ENCODE measurements at places on chromosomes 5 and 9. TPM values are rescaled to one million over a fixed set of nuclear protein-coding genes. Genes with fewer than 3 reads are reported as not detected.
A peak's percentile ranks its signal among the peaks of the same experiment; 100 is the strongest.

Gene TXNDC15
- total RNA-seq: 91.2 TPM

DNA sequence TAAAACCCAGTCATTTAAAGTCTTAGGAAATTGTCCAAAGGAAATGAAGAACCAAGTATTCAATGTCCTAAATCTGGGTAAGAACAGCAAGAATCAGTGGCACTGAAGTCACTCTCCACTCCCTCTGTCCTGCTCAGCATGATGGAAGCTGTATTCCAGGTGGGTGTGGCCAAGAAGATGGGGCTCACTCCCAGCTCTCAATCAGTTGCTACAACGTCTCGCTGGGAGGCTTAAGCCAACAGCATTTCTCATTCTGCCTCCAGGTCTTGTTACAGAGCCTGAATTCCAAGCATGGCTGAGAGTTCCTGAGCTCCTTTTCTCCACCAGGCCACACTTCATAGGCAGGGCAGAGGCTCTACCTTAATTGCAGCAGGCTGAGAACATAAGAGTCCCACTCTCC is 41.2 kb upstream of the TRIO start:
- DNase-seq: no peak

DNA sequence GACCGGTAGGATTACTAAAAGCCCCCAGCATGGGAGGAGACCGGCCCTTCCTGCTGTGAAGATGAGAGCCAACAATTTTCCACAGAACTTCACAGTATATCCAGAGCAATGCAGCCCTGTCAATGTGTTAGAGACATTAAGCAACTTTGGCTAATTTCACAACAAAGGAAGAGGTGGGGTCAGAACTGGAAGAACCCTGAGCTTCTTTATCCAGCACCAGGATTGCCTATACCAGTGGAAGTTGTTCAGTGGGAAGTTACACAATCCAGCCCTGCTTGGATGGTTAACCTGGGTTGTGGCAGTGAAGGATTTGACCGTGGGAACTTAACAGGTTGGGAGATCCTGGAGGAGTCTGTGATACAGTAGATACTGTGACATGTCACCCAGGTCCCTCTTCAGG is 197.0 kb downstream of the FBN2 start:
- DNase-seq: no peak

Gene ZFP2
- total RNA-seq: 2.2 TPM

GRCh38 chr5:172823840-172824362 is 10.2 kb upstream of the ERGIC1 start:
- DNase-seq: no peak

DNA sequence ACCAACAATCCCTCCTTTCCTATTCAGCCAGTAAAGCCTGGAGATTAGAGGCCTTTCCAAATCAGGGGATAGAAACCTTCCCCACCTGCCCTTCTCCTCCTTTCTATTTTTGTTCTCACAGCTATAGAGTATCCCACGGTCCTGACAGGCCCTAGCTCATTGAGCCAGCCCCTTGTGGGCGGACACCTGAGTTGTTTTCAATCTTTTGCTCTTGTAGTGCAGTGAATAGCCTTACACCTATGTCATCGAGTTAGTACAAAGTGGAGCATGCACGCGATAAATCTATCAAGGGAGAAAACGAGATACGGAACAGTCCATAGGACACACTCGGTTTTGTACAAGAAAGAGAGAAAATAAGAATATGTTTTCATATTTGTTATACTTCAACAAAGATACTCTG is 77.2 kb downstream of the TSPAN17 start:
- DNase-seq: no peak

Gene FSD1L
- total RNA-seq: 5.1 TPM

DNA sequence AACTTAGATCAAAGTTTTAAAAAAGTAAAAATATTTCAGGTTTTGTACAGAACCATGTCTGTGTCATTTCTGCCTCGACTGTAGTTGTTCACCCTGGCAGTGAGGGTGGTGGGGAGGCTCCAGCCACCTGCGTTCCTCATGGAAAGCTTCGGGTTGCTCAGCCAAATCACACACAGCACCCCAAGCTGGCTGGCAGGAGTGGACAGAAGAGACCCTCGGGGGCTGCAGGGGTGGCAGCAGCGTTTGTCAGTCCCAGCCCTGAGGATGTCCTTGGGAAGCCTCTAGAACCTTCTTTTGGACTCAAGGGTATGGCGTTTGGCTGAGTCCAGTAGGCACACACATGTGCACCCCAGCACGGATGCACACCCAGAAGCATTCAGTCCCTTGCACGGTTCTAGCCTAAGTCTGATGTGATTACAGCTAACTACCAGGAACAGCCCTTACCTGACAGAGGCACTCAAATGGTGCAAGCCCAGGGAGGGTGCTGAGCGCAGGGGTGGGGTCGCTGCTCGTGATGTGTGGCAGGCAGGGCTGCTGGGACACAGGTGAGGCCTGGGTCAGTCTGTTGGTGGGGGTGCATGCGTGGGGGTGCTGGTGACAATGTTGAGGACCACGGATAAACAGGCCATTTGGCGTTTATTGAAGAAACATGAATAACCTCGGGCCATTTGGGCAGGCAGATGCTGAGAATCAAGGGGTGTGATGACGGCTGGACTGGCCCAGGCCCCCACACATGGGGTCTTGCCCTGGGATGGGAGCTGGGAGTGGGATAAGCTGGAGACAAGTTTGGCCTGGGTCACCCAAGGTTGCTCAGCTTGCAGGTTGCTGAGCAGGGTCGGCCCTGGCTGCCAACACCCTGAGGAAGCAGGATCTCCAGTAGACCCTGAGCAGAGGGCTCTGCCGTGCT is 103.4 kb downstream of the PHF2 start:
- no peak for DNase-seq

DNA sequence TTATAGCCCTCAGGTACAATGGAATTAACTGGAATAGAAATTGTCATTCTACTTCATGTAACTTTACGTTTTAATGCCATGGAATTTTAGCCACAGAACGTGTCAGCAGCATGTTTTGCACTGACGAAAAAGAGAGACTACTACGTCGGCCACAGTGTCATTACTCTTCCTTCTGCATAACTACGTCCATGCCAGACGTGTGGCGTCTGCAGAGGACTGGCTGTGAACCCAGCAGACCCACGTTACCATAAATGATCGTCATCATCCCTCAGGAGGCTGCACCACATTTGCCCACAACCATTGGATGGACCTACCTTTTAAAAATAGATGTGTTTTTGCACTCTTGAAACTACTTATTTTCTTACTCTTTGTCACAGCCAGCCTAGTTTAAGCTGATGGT is 63.8 kb upstream of the ATG10 start:
- no peak for DNase-seq

GRCh38 chr5:168528521-168529373 is at the start of gene FBLL1:
Gene FBLL1, plus strand, starts transcription at chr5:168529305. Its CDS starts 200 bp downstream, at chr5:168529505.
- DNase-seq: no peak

DNA sequence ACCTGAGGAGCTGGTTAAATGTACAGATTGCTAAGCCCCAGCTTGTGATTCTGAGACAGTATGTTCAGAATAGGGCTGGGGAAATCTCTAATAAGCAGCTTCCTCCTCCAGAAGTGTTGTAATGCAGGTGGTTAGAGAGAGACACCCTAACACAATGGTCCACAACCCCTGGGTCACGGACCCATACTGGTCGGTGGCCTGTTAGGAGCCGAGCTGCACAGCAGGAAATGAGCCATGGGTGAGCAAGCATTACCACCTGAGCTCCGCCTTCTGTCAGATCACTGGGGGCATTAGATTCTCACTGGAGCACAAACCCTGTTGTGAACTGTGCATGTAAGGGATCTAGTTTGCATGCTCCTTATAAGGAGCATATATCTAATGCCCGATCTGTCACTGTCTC is 61.8 kb downstream of the SLC36A1 start:
- DNase-seq: no peak

- DNase-seq: no peak
Observed at GRCh38 chr5:14134771-14135170, 8.4 kb upstream of the TRIO start.

DNA sequence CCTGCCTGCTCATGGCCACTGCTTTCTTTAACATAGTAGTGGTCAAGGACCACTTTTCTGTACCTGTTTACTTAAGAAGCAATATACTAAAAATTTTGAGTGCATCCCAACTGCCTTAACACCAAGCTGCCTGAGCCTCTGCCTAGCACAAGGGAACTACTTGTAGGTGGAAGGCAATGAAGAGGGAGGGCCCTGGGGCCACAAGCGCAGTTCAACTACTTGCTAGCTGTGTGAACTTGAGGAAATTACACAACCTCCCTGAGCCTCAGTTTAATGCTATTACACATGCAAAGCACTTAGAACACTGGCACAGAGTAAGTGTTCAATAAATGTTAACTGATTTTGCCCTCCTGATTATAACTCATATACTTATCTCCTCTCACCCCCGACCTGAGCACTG is 6.3 kb downstream of the ARL15 start:
- no peak for DNase-seq

GRCh38 chr9:106860721-106861639 is 2.0 kb upstream of the ZNF462 start:
- no peak for DNase-seq

Gene TDRD7
- total RNA-seq: 13.9 TPM

DNA sequence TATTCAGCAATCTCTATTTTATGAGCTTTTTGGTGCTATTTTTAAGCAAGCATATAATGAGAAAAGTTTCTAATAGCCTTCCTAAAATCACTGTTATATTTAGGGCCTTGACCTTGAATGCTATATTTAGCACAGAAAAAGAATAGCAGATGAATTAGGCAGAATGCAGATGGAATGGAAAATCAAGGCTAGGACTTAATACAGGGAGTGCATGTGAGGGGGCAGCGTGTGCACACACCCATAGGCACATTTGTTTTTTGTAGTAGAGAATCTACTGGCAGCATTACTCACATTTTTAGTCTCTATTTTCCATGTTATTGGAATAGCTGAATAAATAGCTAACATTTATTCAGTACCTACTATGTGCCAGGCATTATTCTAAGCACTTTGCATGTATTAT is 79.9 kb downstream of the SVEP1 start:
- DNase-seq: no peak

Gene DAB2
- total RNA-seq: 187 TPM

DNA sequence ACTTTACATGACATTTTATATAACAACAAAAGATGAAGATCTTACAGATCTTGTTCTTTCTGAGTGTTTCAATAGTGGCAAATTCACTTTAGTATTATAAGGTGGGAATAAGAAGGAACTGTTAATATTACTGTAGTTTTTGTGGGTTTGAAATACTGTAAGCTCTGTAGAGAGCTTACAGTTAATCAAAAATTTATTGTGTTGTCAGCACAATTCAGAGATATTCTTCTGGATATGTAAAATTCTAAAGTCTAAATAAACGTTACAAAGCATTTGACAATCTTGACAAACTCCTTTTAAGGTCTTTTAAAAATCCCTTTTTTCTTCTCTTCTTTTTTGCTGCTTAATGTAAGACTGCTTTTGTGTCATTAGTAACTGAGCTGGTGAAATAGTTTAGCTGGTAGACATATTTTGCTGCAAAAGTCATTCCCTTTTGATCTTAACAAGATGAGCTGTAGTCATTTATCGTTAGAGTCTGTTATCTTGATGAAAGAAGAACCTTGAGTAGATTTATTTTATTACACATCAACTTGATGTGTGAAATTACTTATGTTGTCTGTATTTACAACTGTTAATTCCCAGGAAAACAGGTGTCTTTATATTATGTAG is 186.0 kb downstream of the WDR70 start:
- DNase-seq: no peak

Gene PCDHA11
- 0.14 TPM for total RNA-seq

GRCh38 chr9:37931592-37931991 is 27.7 kb upstream of the SLC25A51 start:
- DNase-seq: no peak

DNA sequence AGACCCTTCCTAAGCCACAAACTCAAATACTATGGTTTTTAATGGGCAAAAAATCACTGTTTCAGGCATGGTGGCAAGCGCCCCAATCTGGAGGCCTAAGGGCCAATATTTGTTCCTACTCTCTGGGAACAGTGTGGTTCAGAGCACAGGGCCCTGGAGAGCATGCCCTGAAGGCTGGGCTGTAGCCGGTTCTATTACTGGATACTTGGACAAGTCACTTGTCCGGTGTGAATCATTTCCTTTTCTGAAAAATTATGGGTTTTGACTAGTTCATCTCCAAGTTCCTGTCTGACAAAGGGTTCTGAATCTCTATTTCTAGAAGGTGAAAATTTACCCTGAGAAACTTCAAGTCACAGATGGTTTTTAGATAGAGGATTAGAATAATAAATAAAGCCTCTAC is 75.0 kb downstream of the OTULIN start:
- no peak for DNase-seq

DNA sequence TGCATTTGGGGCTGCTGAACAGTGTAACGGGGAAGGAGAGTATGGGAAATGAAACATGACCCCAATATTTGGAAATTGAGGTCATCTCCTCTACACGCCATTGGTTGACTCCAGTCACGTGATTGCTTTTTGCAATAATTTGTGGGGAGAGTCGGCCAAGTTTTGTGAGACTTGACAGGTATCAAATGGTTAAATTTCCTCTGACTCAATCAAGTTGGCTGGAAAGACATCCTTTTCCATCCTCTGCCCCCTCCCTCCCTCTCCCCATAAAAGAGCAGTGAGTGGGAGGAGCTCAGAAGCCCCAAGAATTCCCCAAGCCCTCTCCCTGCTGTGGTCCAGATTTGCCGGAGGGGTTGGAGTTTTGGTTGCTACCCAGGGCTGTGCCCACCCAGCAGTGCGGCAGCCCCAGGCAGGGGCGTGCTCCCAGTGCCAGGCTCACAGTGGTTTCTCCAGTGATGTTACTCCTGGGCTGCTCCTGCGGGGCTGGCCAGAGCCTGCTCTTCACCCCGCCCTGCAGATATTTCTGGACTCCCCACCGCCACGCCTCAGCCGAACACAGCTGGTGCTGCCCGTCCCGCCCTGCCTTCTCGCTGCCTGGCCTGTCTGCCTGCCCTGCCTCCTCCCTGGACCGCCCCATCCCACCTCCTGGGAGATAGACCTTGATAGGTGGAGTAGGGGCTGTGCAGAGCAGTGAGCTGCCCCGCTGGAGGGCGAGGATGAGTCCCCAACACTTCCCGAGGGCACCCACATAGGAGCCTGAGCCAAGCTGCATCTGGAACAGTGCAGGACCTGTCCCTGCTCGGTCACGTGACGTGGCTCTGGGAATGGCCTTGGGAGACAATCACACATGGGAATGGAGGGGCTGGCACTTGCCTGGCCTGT is 3.4 kb downstream of the COL5A1 start:
- peak; percentile 66 for DNase-seq

DNA sequence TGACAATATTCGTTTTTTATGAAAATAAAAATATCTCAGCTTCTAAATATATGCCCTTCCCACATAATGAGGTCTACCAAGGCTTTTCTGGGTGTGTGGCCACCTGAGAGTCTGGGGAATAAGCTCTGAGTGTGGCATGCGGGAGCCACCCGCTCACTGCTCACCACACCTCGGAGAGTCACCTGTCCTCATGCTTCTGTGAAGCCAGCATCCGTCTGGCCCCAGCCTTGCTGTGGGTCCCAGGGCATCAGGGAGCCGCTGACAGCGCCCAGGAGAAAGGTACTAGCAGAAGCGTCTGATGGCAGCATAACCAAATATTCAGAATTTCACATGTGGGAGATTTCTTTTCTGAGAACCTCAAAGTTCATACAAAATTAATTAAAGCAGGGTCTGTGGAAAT is 133.2 kb upstream of the IRX4 start:
- no peak for DNase-seq

Gene TCOF1
- 47.0 TPM for total RNA-seq

- no peak for DNase-seq
Observed at GRCh38 chr5:64301566-64301965, 135.9 kb downstream of the RNF180 start.

Gene LCNL1
- not detected for total RNA-seq

All from thoracic aorta (tissue), 2 donors.